Putamen (tissue), 1 donor: ENCODE measurements at places on chromosomes 2 and 18.

DNA sequence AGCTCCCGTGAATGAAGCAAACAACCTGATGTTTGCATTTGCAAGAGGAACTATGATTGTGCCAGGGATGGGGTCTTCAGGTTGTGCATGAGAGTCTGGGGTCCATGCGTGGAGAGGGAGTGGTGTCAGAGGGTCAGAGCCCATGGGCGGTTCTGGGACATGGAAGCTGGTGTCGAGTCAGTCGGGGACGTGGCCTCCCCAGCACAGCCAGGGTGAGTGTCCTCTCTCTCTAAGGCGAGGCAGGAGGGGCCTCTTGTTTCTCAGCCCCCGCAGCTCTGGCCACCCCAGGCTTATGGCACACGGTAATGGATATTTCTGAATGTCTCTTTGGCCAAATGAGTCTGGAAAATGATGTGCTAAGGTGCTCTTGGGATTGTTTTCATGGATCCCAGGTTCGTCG lies 118.6 kb downstream of the RTP5 start:
- DNase-seq: no peak

- no peak for DNase-seq
These were observed 734.2 kb upstream of the CHAC2 start for GRCh38 chr2:53033411-53033810.

DNA sequence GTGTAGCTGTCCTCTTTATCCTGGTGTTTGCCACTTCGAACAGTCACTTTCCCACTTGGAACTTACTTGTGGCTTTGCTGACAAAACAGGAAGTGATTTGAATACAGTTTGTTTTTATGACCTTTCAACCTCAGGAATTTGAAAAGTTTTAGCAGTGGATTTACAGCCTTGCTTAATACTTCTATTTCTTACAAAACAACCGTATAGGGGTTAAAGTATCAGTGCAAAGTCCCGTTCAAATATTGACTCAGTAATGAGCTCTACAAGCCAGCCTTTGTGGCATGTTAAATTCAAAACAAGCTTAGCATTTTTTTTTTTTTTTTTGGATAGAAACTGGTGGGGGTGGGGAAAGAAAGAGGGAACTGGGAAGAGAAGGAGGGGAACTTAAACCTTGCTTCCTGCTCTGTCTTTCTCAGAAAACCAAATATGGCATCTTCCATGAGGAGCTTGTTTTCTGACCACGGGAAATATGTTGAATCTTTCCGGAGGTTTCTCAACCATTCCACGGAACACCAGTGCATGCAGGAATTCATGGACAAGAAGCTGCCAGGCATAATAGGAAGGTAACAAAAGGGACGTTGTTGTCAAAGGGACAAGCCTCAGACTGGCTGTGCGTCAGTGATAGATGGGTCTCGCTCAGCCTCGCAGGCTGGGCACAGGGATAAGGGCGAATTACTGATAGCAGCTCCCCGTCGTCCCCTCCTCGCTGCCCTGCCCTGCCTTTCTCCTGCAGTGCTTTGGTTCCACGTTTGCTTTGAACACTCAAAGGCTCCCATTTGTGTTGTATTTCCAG lies at the start of gene HNMT:
Gene HNMT (plus strand): TSS at position 408 of the 793 bp plus-strand sequence. CDS start 19 bp downstream, at position 427.
- peak; percentile 42 for DNase-seq

DNA sequence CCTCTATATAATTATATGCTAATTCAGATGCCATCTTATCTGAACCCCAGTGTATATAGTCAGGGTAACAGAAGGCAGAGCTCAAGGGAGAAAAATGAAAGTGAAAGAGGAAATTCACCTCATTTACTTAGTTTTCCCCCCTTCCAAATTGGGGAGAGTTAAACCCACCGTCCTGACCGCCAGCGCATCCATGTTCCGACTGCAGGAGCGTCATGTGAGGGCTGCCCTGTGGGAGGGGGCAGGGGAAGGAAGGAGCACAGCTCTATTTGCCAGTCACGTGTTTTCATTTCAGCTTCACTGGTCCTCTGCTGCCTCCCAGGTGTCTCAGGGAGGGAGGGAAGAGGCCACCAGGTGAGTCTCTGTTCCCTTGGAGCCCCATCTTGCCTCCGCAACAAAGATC lies 13.2 kb downstream of the CNNM4 start:
- no peak for DNase-seq

DNA sequence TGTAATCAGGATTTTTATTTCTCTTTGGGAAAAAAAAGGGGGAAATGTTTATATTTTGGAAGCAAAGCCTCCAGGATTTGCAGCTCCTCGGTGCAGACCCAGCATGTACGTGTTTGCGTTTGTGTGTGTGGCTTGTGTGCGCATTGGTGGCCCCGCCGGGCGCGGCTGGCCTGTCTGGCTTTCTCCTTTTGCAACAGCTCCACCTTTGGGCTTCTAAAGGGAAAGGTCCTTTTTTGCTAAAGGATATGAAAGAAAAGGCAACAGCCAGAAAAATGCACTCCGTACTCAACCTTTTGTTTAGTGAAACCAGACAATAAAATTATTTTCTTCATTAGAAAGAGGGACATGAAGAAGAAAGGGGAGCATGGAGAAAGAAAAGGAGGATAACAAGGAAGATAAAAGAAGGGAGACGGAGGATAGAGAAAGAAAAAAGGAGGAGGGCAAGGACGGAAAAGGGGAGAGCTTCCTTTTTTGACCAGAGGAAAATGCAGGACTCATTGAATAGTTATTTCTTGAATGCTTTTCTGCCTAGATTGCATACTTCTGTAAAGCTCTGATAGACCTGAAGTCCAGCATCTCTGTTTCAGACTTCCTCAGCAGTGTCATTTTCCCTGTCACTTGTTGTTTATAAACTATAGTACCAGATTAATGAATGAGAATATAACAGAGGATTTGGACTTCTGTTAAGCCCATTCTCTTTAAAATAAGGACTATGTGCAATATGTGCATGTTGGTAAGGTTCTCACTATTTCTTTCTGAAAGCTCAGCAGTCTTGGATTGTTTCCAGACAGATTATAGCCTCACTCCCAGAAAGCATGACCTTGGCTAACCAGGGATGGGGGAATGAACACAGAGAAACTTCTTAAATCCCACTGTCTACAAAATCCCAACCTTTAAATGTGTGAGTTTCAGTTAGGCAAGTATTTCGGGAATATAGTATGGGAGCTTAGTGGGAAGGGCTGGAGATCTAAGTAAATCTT lies 563.1 kb upstream of the PIK3C3 start:
- DNase-seq: peak; percentile 25

DNA sequence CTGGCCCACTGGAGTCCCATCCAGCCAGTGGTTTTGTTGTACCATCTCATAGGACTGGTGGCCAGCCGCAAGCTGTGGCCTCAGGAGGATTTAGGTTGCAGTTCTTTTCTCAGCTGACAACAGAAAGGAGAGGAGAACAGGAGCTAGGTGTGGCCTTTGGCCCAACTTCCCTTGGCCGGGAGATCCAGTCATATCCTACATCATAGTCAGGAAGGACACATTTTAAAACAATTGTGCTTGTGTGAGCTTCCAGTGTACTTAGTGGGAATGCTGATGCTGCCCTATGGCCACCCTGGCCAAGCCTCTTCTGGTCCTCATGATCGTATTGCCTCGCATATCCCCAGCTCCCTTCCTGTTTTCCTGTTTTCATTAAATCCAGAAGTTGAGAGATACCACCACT lies 98.1 kb downstream of the WDSUB1 start:
- DNase-seq: no peak

GRCh38 chr2:235766278-235766677 lies 272.4 kb downstream of the AGAP1 start:
- DNase-seq: peak; percentile 78

DNA sequence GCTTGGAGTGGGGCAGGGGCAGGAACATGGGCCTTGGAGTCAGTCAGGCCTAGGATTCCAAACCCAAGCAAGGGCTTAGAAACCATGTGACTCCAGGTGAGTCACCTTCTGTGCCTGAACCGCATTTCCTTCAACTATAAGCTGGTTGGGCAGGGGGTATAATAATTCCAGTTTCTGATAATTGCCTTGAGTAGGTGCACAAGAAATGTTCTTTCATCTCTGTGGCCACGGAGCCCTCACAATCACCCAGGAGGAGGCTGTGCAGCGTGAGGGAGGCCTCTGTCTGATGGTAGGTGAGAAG lies 112.1 kb upstream of the HAAO start:
- no peak for DNase-seq

DNA sequence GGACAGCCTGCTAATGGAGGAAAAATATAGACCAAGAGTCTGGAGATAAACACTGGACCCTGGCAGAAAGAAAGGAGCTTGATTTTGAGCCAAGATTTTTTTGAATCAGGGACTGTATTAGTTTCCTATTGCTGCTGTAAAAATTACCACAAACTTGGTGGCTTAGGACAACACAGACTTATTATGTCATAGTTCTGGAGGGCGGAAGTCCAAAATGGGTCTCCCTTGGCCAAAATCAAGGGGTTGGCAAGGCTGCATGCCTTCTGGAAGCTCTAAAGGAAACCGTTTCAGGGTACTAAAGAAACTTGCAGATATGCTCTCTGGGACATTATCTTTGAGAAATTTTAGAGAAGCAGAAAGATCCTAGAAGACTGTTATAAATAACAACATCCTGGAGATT lies 140.1 kb downstream of the BABAM2 start:
- DNase-seq: no peak

GRCh38 chr18:57210716-57211411 lies 64.0 kb downstream of the BOD1L2 start:
- DNase-seq: no peak

DNA sequence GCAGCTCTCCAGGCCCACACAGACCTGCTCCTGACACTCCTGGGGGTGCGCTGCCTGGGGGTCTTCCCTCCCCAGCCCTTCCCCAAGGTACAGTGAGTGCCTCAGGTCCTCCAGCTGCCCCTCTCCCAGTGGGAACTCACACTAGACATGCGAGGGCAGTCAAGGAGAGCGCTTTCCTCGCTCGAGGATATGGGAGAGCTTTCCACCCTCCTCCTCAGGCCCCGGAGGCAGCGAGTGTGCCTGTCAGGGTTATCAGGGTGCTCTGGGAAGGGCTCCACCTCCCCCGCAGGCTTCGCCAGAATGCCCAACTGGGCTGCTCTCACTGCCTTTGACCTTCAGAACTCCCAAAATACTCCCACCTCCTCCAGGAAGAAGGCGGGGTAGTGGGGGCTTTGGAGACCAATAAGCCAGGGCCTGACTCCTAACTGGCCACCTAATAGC lies 85.7 kb upstream of the LAPTM4A start:
- DNase-seq: no peak

- no peak for DNase-seq
These were observed 326.4 kb downstream of the THSD7B start for GRCh38 chr2:137091704-137092103.

- DNase-seq: peak; percentile 53
These were observed 98.3 kb upstream of the ID2 start for GRCh38 chr2:8583400-8584173.

DNA sequence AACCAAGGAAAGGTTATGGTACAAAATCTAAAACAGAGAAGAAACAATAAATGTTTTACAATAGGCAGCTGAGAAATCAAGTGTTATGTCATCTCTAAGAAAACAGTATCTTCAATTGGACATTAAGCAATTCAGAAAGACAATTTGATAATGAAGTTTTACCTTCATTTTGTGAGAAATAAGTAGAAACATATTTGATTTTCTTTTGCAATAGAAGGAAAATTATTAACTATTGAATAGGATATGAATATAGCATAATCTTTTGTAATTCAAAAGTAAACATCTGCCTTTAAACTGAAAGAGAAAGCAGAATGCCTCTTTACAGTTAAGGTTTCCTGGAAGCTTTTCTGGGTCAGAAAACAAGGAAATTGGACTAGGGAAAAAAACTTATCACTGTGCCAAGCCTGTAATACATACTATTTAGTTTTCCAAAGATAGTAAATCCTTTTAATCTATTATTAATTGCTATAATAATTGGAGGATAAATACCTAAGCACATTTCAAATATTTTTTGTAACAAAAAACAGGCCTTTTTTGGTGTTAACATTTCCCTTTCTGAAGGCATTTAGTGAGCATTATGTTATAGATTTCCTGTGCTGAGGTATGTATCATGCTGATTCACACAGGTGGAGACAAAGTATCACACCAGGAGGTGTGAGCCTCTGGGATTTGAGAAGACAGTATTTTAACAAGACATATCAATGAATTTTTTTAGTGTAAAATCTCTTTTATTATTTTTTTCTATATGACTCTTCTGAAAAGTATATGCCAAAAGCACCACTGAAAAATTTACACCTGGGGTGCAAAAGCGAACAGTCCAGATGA lies 947.0 kb upstream of the CDH2 start:
- no peak for DNase-seq

GRCh38 chr18:61845197-61845596 lies 47.6 kb downstream of the RNF152 start:
- no peak for DNase-seq

DNA sequence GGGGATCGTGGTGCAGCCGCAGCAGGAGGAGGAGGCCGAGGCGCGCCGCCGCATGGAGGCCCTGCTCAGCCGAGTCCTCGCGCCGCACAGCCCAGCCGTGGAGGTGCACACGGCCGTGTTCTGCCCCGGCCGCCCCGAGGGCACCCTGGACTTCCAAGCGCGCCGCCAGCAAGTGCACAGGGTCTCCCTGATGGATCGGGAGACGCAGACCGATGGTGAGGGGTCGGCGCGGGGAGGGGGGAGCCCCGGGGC lies 5.1 kb upstream of the SPATA3 start:
- DNase-seq: no peak

DNA sequence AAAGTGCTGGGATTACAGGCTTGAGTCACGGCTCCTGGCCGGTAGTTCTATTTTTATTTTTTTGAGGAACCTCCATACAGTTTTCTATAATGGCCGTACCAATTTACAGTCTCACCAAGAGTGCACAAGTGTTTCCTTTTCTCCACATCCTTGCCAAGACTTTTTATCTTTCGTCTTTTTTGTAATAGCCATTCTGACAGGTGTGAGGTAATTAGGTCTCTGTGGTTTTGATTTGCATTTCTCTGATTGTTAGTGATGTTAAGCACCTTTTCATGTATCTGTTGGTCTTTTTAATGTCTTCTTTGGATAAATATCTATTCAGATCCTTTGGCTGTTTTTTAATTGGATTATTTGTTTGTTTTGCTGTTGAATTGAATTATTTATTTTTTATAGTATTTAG lies 9.3 kb downstream of the ARMC9 start:
- no peak for DNase-seq

DNA sequence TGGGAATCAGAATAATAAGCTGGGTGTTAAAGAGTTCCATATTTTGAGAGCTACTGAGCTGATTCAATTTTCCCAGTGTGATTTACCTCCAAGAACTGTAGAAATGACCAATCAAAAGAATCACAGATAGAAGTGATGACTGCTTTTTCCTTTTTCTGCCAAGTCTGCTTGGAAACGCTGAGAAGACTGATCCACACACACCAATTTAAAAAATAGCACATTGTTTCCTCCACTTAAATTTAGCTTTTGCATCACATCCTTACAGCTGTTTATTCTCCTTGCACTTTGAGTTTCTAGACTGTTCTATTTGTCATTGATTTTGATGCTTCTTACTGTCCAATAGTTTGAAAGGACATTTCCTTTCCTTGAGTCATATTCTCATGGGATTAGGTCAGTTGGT lies 590.3 kb upstream of the CHAC2 start:
- no peak for DNase-seq

DNA sequence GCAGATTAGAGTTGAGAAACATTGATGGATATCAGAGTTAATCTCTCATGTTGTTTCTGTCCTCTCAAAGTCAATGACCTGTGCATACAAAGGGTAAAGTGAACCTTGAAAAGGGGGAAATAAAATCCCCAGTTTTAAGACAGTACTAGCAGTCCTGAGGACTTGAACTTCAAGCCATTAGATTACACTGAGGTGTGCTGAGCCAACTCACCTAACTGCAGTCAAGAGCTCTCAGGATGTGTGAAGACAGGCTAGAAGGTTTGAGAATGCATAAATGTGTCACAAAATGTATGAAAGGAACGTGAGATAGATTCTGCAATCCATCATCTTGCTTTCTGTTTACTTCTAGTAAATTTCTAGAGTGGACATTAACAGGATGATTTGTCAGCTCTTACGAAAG lies 35.5 kb downstream of the DOCK10 start:
- DNase-seq: no peak

GRCh38 chr2:113209646-113210171 lies 35.9 kb downstream of the PSD4 start:
- no peak for DNase-seq
